ENCODE measurements at places on chromosomes 1 and 21.

GRCh38 chr1:246309247-246309884 is 197.7 kb downstream of the SMYD3 start:
- no peak for DNase-seq

DNA sequence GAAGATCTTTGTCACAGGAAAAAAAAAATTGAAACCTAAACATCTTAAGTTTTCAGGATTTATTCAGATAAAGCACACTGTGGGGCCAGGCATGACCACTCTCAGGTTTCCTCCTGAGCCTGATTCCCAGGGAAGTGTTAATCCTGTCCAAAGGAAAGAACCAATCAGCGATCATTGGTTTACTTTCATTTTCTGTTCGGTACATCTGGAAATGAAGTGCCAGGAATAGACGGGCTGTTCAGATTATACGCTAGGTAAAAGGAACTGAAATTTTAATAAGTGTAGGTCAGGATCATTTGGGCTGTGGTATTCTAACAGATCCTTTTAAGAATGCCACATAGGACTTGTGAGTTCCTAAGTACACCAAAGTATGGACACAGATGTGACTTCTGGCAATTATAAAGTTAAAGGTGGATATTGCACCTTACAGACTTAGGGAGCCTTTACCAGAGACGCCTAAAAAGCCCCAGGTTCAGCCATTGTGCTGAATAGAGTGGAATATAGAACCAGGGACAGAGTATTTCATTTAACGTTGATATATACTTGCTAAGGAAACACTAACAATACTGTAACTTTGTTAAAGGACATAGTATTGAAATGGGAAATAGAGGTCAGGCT is 9.3 kb upstream of the CACYBP start:
- DNase-seq, result peak; percentile 28

- no peak for DNase-seq
Observed at GRCh38 chr21:41762753-41763152, 4.1 kb downstream of the RIPK4 start.

DNA sequence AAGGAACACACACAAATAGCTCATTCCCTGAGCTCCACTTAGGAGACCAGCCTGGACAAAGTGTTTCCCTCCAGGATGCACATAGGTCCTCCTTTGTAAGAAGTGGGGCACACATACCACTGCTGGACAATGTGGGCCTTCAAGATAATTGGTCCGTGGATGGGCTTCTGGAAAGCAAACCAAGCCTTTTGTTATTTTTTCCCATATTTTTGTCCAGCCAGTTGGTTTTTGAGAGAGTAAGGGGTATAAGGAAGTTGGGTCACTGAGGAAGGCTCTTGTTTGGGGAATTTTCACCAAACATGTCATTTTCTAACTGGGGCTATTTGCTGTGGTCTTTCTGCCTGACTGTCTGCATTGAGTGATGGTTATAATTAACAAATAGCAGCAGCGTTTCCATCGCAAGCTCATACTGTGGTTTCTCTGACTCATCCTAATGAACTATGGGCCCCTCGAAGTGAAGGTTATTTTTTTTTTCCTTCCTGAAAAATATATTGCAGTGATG is 306.3 kb upstream of the DUSP10 start:
- peak; percentile 56 for DNase-seq

DNA sequence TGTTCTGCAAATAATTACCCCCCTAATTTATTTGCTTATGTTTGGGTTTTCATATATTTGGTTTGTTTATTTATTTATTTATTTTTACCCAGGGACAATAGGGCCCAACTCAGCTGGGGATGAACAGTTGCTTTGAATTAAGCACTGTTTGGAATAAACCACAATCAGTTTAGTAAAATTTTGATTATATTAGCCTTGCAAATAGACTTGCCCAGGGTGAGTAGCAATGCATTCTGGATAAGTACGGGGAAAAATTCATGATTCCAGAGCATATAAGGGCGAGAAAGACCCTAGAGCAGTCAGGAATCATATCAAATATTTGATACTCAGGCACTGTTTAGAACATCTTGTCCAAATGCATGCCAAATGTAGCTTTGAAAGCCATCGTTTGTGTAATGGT is 242.7 kb downstream of the OMA1 start:
- no peak for DNase-seq

DNA sequence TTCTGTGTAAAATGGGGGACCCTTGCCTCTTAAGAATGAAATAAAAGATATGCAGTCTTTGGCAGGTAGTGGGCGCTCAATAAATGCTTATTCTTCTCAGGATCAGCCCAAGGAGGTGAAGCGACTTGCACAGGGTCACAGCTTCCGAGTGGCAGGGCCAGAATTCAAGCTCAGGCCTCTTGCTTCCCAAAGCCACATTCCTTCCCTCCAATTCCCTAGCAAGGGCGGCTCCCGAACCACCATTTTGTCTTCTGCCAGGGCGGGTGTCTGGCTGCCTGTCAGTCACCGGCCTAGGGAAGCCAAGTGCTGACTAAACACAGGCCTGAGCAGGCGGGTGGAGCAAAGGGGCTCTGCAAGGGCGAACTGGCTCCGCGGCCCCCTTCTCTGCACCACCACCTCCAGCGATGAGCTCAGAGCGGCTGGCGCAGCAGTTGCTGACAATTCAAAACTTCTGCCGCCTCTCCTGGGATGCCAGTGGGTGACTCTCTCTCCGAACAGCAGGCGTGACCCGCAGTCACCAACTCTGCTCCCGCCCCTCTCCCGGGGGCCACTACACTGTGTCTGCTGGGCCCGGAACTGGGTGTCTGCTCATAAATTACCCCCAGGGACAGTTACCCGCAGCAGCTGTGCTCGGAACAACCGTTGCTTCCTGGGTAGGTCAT is 10.8 kb downstream of the GPR3 start:
- DNase-seq, result peak; percentile 68

GRCh38 chr1:246550402-246550801 is 15.7 kb downstream of the TFB2M start:
- no peak for DNase-seq

DNA sequence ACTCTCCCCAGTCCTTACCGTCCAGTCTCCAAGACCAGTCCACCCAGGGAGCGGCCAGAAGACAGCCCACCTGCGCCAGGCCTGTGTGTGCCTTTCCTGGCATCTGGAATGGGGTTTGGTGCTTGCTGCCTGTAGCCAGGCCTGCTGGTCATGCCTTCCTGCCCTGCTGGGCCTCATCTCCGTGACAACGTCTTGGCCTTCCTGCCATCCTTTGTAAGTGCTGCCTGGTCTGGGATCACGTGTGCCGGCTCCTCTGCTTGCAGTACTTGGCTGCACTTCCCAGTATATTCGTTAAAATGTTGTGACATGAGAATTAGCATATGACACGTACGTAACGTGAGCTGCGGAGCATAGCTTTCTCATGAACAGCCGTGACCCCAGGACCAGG is 145.3 kb upstream of the COL6A1 start:
- DNase-seq, result no peak

DNA sequence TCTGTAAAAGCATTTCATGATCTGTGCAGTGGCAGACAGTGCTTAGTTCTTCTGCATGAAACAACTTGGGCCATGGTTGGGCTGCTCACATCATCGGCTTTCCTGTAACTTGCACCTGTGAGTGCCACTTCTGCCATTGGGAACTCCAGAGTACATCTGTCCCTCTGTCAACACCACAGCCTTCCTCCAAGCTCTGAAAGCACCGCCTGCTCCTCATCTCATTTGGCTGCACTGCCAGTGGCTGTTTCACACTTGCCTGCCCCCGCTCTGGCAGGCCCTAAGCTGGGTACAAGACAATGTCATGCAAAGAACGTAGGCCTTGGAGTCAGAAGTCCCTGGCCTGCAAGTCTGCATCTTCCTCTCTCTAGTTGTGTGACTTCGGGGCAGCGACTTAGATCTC is 46.4 kb downstream of the DDX20 start:
- DNase-seq, result no peak
